ENCODE measurements at places on chromosomes 7 and 10.

DNA sequence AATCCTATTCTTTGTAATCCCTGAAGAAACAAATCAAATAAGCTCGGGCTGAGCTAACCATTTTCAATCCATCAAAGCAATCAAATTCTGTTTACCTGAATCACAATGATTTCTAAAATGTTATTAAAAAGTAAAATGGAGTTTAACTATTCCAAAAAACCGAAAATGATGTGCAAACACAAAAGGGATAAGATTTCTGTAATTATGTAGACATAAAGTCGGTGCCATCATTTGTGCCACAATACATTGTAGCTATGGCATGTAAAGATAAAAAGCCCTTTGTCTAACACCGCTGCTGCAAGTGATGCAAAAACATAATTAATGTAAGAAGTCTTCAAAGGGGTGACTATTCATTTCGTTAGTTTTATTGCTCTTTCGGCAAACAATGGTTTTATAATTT lies 125.1 kb upstream of the FAM204A start:
- DNase-seq, result no peak

DNA sequence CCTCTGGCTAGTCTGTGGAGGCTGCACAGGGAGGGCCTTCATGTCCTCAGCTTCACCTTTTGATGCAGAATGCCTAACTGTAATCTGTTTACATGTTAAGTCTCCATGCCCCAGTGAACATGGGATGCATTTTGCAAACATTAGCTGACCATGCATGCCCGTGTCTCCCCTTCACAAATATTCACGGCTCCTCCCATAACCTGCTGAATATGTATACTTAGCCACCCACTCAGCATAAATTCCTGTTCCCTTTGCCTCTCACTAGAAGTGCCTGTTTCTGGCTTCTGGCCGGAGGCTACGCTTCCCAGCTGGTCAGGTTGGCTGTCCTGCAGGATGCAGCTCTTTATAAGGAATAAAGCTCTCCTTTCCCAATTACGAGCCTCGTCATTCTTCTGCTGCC lies 552.7 kb downstream of the DNAJB6 start:
- no peak for DNase-seq

DNA sequence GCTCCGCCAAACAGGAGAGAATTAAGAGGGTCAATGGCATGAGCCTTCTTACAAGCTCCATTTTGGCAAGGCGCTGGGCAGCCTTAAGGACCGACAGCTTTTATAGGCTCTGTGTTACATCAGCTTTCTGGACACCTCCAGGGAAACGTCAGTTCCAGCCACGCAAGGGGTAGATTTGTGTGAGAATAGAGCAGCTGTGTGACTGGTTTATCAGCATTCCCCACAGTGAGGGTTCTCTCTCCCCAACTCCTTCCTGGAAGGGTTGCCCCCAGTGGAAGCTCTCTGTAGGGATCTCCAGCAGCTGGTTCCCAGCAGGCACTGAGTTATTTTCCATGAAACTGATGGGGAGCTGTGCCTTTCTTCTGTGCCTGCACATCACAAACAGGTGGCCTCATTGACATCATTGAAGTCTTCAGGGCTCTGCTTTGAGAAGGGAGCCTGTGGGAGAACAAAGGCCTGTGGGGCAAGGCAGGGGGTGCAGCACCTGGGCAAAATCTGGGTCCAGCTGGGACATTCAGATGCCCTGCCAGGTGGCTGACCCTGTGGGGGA lies at the start of gene CUZD1:
Gene CUZD1 (minus strand): TSS at position 75 of the 550 bp plus-strand sequence. CDS start 14 bp downstream, at position 61.
- no peak for DNase-seq

DNA sequence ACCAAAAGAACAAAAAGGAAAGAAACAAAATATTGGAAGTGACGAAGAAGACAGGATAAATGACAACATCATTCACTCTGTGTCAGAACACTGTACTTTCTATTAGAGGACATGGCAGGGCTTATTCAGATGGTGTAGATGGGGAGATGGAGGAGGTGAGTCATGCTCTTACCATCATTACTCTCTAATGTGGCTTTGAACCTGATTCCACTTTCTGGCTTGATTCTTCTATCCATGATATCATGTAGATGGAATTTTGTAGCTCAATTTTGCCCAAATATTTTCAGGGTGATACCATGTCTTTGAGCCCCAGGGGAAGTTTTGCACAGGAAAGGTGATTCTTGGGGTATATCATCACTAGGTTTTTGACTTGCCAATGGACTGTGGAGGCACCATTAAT lies 91.7 kb downstream of the CFAP58 start:
- no peak for DNase-seq

GRCh38 chr10:44774676-44775401 lies 136.3 kb upstream of the TMEM72 start:
- peak; percentile 19 for DNase-seq

Data from stromal cell of bone marrow (primary cell).